ENCODE measurements at places on chromosomes 6 and 20.

- DNase-seq: no peak
Measured at GRCh38 chr6:106530502-106530901, 98.8 kb downstream of the RTN4IP1 start.

DNA sequence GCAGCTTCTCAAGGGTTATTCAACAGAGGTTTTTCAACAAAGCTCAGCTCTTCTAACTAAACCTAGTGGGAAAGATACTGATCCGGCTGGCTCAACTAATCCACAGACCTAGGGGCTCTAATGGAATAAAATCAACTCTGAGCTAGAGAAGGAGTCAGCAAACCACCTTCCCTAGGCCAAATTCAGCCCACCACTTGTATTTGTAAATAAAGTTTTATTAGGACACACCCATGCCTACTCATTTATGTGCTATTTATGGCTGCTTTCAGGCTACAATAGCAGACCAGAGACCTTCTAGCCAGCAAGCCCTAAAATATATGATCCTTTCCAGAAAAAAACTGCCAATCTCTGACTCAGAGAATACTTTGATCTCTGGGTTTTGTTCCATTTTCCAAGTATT lies 6.0 kb upstream of the RAB22A start:
- DNase-seq: no peak

DNA sequence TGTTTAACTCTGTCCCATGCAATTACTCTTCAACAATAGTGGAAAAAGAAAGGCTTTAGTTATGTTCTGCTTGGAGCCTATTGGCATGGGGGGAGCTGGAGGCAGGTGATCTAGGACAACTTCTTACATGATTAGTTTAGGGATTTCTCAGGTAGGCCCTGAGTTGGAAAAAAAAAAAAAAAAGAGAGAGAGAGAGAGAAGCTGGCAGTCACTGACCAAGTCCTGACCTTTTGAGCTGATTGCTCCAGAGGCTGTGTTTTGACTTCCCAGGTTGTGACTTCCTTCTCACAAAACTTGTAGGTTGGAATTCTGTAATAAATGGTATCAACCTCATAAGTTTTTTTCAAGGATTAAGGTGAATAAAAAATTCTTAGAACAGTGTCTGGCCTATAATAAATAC lies 7.8 kb downstream of the C6orf141 start:
- no peak for DNase-seq

DNA sequence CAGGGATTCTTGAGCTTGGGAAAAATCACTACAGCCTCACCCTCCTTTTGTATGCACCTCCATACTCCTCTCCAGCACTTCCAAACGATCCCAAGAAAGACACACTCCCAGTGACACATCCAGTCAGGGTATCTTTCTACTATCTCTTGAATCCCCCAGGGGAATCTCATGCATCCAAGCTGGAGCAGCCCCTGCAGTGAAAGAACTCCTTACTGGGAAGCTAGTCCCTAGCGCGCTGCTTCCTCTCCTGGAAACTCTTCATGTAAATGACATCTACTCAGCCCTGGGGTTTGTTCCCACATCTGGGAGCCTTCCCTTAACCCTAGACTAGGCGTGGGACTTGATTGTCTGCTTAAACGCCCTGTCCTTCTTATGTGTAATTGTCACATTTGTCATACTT lies 329.1 kb upstream of the QKI start:
- no peak for DNase-seq

DNA sequence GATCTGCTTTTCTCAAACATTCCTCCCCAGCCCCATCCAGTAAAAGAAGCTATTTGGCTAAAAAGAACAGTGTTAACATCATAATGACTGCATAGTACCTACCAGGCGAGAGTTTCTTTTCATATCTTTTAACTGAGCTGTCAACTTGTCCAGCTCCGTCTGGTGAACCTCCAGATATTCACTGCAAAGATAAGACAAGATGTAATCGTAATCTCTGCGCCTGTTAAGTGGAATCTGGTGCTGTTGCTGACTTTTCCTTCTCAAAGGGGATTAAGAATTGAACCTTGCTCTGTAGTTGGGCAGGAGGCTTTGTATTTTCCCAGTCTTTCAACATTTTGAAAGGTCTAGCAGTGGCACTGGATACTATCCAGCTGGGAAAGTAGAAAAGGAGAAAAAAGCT lies 63.0 kb downstream of the RIPOR2 start:
- DNase-seq: no peak

GRCh38 chr6:110826236-110827129 lies 11.2 kb upstream of the CDK19 start:
- no peak for DNase-seq

DNA sequence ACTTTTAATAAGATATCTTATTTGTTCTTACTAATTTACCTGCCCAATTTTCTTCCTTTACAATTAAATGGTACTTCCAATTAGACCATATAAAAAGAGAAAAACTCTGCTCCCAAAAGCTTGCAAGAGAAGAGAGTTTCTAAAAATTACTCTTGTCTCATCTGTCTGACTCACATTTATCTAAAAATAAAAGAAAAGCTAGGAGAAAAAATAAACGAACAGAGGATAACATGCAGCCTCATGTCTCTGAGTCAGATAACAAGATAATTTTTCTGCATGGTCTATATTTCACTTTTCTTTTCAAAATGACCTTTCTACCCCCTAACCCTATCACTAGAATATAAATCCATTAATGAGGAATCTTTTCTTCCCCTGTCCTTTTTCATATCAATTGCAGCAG lies 127.2 kb upstream of the TCF21 start:
- DNase-seq: no peak

DNA sequence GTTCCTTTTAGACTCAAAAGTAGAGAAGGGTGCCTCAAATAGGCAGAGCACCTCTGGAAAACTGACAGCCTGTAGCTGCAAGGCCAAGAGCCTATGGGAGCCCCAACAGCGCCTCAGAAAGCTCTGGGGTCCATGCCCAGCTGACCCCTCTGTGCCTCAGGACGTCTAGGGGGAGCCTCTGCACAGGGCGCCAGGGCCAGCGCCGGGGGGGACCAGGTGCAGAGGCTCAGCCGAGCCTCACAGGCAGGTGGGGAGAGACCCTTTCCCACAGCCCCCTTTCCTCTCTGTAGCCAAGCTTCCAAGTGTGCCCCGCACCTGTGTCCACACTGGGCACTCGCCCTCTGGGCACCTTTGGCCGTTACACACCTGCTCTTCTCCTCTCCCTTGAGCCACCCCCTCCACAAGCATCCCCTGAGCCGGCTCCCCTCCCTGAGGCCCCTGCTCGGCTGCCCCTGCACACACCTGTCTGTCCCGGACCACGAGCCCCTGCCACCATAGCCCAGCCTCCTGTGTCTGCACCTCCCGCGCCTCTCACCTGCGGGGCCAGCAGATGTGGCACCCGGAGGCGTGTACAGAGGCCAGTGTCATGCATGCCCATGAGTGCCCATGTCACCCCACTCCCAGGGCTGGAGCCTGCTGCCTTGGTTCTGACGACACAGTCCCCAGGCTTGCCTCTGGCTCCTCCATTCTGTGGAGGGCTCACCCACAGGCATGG lies 53.2 kb downstream of the GINS1 start:
- no peak for DNase-seq

- no peak for DNase-seq
Measured at GRCh38 chr6:149951626-149952025, 9.8 kb downstream of the ULBP2 start.

GRCh38 chr6:43215066-43215465 lies 14.2 kb downstream of the DNPH1 start:
- no peak for DNase-seq

DNA sequence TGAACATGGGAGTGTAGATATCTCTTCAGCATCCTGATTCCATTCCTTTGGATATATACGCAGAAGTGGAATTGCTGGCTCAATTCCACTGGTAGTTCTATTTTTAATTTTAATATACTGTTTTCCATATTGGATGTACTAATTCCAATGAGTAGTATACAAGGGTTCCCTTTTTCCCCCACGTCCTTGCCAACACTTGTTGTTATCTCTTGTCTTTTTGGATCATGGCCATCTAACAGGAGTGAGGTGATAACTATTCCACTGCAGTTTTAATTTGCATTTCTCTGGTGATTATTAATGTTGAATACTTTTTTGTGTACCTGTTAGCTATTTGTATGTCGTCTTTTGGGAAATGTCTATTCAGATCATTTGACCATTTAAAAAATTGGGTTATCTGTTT lies 91.5 kb downstream of the ZFAND3 start:
- DNase-seq: no peak

DNA sequence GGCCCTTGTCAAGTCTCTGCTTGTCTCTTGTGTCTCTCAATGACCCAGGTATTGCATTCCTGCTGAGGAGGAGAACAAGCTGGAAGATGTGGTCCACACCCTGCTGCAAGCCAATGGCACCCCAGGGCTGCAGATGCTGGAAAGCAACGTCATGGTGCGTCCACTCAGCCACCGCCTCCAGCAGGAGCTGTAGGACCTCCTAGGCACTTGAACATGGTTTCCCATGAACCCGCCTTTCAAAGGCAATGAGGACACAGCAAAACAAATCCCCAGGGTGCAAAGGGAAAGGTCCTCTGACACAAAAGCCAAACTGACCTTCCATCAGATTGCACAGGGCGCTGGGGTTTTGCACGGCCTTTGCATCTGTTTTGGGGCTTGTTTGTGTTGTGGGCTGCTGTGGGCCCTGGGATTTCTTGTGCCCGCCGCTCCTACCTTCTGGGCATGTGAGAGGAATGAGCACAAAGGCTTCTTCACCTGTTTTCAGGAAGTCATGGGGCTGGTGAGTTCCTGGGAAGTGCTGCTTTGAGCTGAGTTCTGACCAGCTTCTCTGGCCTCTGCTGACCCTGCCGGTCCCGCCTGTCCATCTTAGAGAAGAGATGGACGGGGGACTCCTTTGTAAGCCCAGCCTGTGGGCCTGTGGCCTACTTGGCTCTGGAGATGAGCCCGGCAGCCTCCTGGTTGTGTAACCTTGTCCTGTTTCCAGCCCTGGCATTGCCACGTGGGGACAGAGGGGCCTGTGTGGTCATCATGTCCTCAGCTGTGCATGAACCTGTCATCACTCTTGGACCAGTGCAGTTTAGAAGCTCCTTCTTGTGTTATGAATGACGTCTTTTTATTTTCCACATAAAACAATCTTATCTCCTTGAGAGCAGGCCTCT lies 151.3 kb downstream of the DTNBP1 start:
- no peak for DNase-seq

DNA sequence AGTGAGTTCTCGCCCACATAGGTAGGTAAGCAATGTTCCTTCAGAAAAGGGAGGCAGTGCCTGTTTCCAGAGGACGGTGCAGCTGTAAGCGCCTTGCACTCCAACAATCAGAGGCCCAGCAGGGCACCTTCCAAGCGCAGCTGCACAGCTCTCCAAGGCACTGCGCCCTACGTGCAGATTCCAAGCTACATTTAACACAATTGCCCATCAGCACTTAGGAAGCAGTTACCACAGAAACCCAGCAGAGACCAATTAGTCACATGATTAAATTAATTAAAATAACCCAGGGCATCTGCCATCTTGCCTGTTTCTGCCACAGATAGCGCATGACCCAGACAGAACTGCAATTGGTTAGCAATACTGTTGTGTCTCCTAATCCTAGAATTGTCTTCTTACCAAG lies 65.5 kb downstream of the SOBP start:
- DNase-seq: peak; percentile 23

- DNase-seq: no peak
Measured at GRCh38 chr20:46119028-46119546, 973 bp downstream of the CD40 start.

DNA sequence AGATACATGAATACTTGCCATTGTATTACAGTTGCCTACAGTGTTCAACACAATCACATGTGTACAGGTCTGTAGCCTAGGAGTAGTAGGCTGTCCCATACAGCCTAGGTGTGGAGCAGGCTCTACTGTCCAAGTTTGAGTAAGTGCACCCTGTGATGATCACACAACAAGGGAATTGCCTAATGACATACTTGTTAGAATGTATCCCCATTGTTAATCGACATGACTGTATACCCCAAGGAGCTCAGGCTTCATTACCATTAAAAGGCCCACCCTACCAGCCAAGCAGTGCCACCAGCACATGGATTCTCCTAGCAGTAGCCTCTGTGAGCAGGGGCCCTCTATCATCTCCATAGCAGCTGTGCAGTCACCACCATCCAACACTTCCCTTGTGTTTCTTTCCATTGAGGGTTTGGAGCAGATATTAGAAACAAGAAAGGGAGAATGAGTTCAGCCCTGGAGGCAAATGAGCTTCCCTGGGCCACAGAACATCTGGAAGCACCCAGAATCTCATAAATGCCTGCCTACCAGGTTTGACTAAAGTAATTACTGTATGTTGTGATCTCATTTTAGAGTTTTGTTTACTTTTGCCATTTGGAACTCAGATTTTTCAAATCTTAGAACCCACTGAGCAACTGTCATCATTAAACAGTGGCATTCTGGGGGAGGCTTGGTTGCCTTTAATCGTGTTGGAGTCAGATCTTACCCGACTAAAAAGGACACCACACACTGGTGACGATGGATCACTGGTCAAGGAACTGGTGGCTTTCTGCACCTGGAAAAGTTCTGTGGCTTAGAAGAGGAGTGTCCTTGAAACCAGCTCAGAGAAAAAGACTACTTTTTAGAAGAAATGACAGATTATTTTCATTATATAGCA lies 104.9 kb downstream of the TULP4 start:
- DNase-seq: no peak

DNA sequence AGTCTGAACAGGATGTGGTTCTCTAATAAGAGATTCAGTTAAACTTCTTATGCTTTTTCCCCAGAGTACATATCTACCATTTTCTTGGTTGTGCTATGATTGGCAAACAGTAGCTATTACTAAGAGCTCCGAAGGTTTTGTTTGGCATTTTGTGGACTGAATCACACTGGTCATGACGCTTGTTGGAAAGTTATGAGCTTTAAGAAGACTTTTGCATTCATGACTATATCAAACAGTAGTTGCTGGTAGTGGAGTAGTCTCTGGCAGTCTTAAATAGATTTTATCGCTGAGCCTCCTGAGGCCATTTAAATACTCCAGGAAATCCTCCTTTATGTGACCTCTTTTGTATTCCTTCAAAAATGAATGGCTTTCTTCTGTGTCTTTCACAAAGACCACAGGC lies 40.8 kb downstream of the CCDC170 start:
- DNase-seq: no peak

- no peak for DNase-seq
Measured at GRCh38 chr6:35092362-35093117, 48.6 kb downstream of the TCP11 start.

- no peak for DNase-seq
Measured at GRCh38 chr6:111776236-111777221, 96.7 kb downstream of the FYN start.

GRCh38 chr6:90044833-90045381 lies 150.6 kb downstream of the GJA10 start:
- no peak for DNase-seq

All from occipital lobe (tissue), 3 donors.